ENCODE measurements at places on chromosomes 1 and 21. TPM values are rescaled to one million over a fixed set of nuclear protein-coding genes. Genes with fewer than 3 reads are reported as not detected.
A peak's percentile ranks its signal among the peaks of the same experiment; 100 is the strongest.

Gene CELA3B
- total RNA-seq, result not detected

Gene KRTAP20-3
- total RNA-seq, result not detected

Gene CSF3R
- total RNA-seq, result not detected

Gene KCNN3
- total RNA-seq, result not detected

Gene PLA2G2C
- not detected for total RNA-seq

Gene MRPS14
- total RNA-seq, result 33.7 TPM

Gene SPATA45
- not detected for total RNA-seq

GRCh38 chr1:117341123-117341522 is 26.1 kb upstream of the MAN1A2 start:
- H3K27me3 ChIP-seq, result no peaks in the 10 kb centered on the region
- DNase-seq, result no peak
- no peak overlapping the region for H3K4me3 ChIP-seq
- H3K27ac ChIP-seq, result no peak overlapping the region
- no peaks in the 10 kb centered on the region for H3K36me3 ChIP-seq
- peaks cover 8% of the 10 kb centered on the region for H3K4me1 ChIP-seq

DNA sequence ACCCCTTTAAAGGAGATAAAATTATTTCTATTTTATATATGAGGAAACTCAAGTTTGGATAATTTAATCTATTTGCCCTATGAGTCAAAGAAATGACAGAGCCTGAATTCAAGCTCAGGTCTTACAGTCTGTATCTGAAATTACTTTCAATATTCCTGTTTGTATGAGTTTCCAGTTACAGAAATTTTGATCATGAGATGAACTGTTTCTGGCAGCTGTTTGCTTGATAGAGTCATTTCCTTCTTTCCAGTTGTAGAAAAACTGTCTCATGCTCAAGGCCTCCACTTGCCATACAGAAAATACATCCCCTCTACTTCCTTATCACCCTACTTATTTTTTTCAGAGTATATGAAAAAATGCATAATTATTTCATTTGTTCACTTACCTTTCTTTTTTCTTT is 87.6 kb downstream of the PTPRC start:
- H3K36me3 ChIP-seq, result peaks cover 71% of the 10 kb centered on the region
- DNase-seq, result no peak
- no peak overlapping the region for H3K4me3 ChIP-seq
- H3K4me1 ChIP-seq, result peaks cover 29% of the 10 kb centered on the region
- no peaks in the 10 kb centered on the region for H3K27me3 ChIP-seq

- no peaks in the 10 kb centered on the region for H3K36me3 ChIP-seq
- no peak overlapping the region for H3K4me3 ChIP-seq
- peaks cover 9% of the 10 kb centered on the region for H3K4me1 ChIP-seq
Observed at GRCh38 chr21:35342440-35342839, 293.3 kb upstream of the RUNX1 start.

DNA sequence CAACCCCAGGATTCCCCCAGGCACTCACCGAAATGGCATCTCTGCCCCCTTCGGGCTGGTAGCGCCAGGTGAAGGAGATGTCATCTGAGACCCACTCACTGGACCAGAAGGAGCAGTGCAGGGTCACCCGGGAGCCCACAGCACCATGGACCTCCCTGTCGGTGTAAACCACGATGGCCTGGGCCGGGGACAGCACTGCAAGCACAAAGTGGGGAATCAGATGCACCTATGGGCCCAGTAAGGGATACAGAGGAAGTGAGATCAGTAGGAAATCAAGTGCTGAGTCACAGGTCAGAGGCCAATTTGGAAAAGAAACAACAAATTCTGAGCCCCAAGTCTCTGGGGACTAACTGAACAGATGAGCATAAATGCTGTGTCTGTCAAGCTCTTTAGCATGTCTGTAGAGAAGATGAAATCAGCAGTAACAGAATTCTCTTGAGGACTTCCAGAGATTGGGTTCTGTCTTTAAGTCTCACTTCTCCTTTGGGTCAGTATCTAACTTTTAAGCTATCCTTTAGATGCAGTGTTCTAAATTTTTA is 2.5 kb downstream of the MPZ start:
- peak overlapping the region; percentile 6 for H3K27ac ChIP-seq
- DNase-seq, result peak; percentile 27
- peaks cover 5% of the 10 kb centered on the region for H3K36me3 ChIP-seq
- no peak overlapping the region for H3K4me3 ChIP-seq
- H3K27me3 ChIP-seq, result peaks cover 7% of the 10 kb centered on the region
- peaks cover 37% of the 10 kb centered on the region for H3K4me1 ChIP-seq

DNA sequence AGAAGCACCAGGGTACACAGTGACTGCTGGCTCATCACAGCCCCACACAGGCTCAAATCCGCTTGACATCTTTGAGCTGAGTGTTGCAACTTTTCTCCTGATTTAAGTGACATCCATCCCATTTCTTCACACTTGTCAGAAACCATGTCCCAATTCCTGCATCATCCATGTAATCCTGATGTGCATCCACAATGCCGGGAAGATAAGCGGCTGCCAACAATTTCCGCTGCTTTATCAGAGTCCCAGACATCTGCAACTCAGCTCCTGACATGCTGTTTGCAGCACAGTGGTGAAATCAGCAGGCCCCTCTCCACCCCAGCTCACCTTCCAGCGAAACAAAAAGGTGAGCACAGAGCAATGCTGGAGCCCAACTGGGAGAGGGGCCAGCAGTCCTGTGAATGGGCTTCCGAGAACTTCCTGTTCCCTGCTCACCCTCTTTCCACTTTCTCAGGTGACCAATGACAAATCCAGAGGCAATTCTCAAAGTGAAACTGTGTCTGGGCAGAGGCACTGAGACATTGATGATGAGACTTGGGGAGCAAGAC is 581.0 kb downstream of the AJAP1 start:
- no peak overlapping the region for H3K27ac ChIP-seq
- DNase-seq, result no peak
- H3K27me3 ChIP-seq, result peaks cover 2% of the 10 kb centered on the region
- no peaks in the 10 kb centered on the region for H3K36me3 ChIP-seq

DNA sequence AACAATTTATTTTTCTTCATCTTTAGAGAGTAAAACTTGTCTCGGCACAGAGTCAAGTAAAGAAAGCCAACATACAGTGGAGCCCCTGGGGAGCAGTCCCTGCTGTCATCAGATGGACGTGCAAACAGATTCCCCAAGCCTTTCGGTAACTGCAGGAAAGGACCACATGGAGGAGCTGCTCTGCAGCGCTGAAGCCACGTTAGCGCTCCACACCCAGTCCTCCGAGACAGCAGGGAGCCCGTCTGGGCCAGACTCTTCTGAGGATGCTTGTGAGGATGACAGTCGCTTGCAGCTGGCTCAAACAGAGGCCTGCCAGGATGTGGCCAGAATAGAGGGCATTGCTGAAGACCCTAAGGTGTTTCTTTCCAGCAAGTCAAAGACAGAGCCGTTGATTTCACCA is 77.1 kb upstream of the SCCPDH start:
- no peak overlapping the region for H3K27ac ChIP-seq
- peaks cover 34% of the 10 kb centered on the region for H3K36me3 ChIP-seq
- no peak overlapping the region for H3K4me3 ChIP-seq
- no peaks in the 10 kb centered on the region for H3K4me1 ChIP-seq
- DNase-seq, result no peak

DNA sequence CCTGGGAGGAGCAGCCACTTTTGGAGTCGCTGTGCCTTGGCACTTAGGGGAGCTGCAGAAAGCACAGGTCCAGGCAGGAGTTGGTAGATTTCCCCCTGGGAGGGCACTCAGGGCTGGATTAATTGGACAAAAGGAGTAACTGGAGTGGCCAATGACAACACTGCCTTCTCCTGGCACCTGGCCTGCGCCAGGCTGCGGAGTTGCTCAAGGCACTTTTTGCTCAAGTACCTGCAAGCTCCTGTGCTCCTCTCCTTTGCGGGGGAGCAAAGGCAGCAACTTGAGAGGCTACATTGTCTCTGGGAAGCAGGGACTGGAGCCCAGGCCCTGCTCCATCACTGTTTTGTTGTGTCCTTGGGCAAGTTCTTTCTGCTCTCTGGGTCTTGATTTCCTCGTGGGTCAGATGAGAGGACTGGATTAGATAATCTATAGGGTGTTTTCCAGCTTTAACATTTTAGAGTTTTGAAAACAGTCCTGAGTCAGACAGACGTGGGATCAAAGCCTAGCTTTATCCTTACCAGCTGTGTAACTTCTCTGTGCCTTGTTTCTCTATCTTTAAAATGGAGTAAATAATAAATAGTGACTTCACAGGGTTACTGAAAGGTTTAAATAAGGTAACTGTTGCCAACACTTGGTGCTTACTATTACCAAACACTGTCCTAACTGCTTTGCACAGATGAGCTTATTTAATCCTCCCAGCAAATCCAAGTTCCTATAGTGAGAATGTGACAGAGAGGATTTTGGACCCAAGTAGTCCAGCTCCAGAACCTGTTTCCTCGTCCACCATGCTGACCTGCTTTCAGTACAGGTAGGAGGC is 18.0 kb upstream of the GRHL3 start:
- H3K4me3 ChIP-seq, result no peak overlapping the region
- no peak for DNase-seq
- H3K27me3 ChIP-seq, result peaks cover 38% of the 10 kb centered on the region
- H3K36me3 ChIP-seq, result no peaks in the 10 kb centered on the region

DNA sequence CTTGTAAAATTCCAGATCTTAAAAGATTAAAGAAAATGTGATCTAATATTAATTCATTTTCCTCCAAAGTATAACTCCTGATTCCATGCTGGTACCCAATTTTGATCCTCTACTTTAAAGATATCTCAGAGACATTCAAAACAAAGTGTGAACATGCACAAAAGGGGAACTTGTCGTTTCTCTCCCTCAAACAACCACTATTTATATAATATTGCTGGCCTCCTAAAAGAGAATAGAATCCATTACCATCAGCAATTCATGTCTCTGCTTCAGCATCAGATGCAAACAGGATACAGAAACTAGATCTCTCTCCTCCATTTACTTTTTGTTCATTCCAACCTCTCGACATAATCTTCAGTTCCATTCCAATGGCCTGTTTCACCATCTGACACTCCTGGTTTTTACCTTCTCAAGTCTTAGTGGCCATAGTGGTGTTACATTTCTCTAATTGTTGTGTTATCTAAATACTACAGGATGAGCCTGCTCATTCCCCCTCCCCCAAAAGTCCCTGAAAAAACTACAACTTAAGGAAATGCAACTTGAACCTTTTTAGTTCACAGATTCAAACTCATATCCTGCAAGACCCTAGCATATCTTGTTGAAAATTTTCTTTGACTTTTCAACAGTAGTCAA is 4.1 kb downstream of the NRIP1 start:
- peaks cover 71% of the 10 kb centered on the region for H3K4me1 ChIP-seq
- no peaks in the 10 kb centered on the region for H3K36me3 ChIP-seq
- DNase-seq, result no peak
- H3K27ac ChIP-seq, result no peak overlapping the region
- no peak overlapping the region for H3K4me3 ChIP-seq
- no peaks in the 10 kb centered on the region for H3K27me3 ChIP-seq

DNA sequence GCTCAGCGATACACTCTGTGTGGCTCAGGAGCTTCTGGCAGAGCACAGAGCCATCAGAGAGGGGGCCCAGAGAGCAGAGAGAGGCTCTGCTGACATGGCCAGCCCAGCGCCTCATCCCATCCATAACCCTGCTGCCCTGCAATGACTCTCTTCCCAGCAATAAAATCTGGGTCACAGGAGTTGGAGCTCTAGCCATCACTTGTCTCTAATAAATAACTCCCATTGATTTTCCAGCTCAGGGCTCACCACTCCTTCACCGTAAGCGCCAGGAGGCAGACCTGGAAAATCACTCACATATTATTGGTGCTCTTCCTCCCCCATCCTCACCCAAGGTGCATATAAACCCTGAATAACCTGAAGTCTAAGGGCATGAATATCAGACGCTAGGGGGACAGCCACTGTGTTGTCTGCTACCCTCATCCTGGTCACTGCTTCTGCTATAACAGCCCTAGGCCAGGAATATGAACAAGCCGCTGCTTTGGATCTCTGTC is at the start of gene APCS:
TSS of gene APCS (plus strand) at position 366 of the 491 bp plus-strand sequence. CDS start at position 462, 96 bp downstream.
- H3K4me1 ChIP-seq, result no peaks in the 10 kb centered on the region
- DNase-seq, result no peak
- H3K27me3 ChIP-seq, result no peaks in the 10 kb centered on the region
- no peaks in the 10 kb centered on the region for H3K36me3 ChIP-seq
- H3K4me3 ChIP-seq, result no peak within 1 kb of the TSS

- DNase-seq, result no peak
- H3K4me3 ChIP-seq, result no peak overlapping the region
- peaks cover 2% of the 10 kb centered on the region for H3K36me3 ChIP-seq
- H3K4me1 ChIP-seq, result peaks cover 42% of the 10 kb centered on the region
- H3K27ac ChIP-seq, result peak overlapping the region; percentile 76
Observed at GRCh38 chr1:211737115-211738035, 62.0 kb upstream of the NEK2 start.

GRCh38 chr1:98887507-98887906 is 117.2 kb downstream of the PLPPR5 start:
- no peaks in the 10 kb centered on the region for H3K36me3 ChIP-seq
- DNase-seq, result no peak
- H3K27ac ChIP-seq, result no peak overlapping the region
- no peak overlapping the region for H3K4me3 ChIP-seq
- no peaks in the 10 kb centered on the region for H3K27me3 ChIP-seq

- no peak overlapping the region for H3K27ac ChIP-seq
- DNase-seq, result peak; percentile 75
- H3K27me3 ChIP-seq, result no peaks in the 10 kb centered on the region
- peaks cover 3% of the 10 kb centered on the region for H3K4me1 ChIP-seq
- H3K4me3 ChIP-seq, result no peak overlapping the region
- H3K36me3 ChIP-seq, result peaks cover 2% of the 10 kb centered on the region
Observed at GRCh38 chr1:63615768-63616420, 22.7 kb downstream of the PGM1 start.

DNA sequence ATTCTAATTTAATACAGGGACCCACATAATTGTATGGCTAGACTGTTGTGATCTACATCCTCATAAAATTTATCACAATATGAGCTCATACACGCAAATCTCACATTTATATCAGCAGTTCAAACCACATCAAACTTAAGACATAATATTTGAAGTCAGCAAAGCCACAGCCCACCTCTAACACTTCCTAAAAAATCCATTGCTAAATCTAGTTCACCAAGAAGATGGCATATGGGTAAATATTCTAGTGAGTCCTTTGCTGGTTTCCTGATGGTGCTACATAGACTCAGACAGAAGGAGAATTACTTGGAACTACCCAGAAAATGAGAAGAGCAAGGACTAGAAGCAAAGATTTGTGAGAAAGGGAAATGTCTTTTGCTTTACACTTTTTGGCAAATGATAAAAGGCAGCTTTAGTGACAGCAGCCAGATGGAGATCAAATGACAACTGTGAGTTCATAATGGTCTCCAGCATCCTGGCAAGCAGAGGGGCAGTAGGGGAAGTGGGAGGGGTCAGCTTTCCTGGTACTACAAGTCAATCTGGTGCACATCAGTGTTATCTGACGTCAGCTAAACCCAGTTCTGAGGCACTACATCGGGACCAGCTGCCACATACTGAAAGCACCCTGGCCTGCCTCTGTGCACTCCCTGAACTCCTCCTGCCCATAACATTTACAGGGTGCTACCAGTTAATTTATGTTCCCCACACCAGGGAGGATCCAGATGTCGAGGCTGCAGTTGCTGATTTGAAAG is 10.6 kb upstream of the GADD45A start:
- peaks cover 12% of the 10 kb centered on the region for H3K27me3 ChIP-seq
- H3K27ac ChIP-seq, result peak overlapping the region; percentile 75
- peak; percentile 73 for DNase-seq

- H3K36me3 ChIP-seq, result no peaks in the 10 kb centered on the region
- H3K27me3 ChIP-seq, result peaks cover 7% of the 10 kb centered on the region
- no peak for DNase-seq
- no peaks in the 10 kb centered on the region for H3K4me1 ChIP-seq
Observed at GRCh38 chr1:167178831-167179230, 41.9 kb upstream of the POU2F1 start.

- peak; percentile 22 for DNase-seq
- no peaks in the 10 kb centered on the region for H3K27me3 ChIP-seq
- H3K4me3 ChIP-seq, result no peak overlapping the region
- peak overlapping the region; percentile 39 for H3K27ac ChIP-seq
- H3K4me1 ChIP-seq, result peaks cover 23% of the 10 kb centered on the region
- H3K36me3 ChIP-seq, result peaks cover 77% of the 10 kb centered on the region
Observed at GRCh38 chr1:24902471-24902891, 27.6 kb downstream of the RUNX3 start.
